ENCODE measurements at places on chromosomes 5 and 9. TPM values are rescaled to one million over a fixed set of nuclear protein-coding genes. Genes with fewer than 3 reads are reported as not detected.

Gene WWC1
- not detected for total RNA-seq

Gene YIPF5
- 41.5 TPM for total RNA-seq

Gene TEX48
- not detected for total RNA-seq

Gene CKMT2
- not detected for total RNA-seq

Gene CDH10
- total RNA-seq = not detected

Gene DAB2
- not detected for total RNA-seq

All from T-helper 2 cell treated with Interferon-gamma antibody and Interleukin-4, amounts not matched to agents 100 ng/mL and 5 ng/mL, for 36 hours (primary cell).